ENCODE measurements at places on chromosomes 11 and 22.

DNA sequence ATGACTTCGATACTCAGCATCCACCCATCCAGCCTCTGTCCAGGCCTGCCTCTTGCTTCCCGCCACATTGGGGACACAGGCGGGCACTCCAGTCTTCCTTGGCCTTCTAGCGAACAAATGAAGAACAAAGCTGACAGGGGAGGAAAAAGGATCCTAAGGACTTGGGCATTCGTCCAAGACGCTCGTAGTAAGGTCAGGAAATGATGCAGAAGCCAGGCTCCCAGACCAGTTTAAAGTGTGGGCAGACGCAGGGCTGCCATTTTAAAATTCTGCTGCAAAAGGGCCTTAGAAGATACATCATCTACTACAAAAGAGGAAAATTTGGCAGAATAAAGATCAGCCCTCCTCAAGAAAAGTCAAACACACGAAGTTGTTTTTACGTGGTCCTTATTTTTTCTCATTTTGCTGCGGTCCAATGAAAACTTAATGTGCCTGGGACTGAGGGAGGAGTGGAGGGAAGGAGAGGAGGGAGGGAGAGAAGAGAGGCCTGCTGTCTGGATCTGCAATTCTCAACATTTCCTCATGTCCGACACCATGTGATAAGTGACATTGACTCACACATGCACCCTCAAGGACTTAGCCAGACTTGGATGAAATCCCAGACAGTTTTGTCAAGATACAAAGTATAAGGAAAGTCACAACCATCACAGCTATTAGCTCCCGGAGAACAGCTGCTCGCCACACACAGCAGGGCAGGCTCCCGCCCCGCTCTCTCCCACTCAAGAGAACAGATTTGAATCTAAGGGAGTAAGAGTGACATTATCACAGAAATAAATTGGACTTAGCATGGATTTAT is 5.7 kb downstream of the DNAL4 start:
- DNase-seq: peak; percentile 72

DNA sequence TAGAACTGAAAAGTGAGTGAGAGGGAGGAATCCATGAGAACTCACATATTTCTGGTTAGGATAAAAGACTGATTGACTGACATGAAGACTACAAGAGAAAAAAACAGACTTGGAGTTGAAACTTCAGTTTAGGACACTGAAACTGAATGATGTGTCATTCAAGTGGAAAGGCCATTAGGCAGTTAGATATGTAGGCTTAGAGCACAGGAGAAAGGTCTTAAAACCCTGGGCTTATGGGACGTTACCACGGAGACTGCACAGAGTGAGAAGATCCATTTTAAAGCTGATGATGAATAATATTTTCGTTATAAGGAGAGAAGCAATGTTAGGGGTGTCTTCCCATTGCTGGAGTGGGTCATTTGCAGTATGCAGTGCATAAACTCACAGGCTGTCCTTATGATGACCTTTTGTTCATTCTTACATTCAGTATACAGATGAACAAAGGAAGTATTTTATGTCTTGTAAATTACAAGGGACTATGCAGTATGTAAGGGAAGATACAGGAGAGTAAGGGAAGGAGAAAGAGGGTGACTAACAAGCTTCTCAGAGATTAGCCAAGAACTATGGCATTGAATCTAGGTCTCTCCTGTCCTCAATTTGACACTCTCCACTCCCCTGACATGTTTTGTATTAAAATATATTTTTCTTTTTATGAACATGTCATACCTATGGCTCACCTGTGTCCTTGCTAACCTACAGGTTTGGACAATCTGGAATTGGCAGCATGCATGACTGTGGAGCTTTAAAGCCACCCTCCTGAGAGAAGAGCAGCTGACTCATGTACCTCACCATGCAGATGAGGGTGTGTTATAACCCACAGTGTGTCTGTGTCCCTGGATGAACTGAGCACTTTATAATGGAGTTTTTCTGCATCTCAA is 63.7 kb downstream of the MAML2 start:
- DNase-seq: no peak

GRCh38 chr22:30289980-30290313 is 642 bp upstream of the CASTOR1 start:
- no peak for DNase-seq

DNA sequence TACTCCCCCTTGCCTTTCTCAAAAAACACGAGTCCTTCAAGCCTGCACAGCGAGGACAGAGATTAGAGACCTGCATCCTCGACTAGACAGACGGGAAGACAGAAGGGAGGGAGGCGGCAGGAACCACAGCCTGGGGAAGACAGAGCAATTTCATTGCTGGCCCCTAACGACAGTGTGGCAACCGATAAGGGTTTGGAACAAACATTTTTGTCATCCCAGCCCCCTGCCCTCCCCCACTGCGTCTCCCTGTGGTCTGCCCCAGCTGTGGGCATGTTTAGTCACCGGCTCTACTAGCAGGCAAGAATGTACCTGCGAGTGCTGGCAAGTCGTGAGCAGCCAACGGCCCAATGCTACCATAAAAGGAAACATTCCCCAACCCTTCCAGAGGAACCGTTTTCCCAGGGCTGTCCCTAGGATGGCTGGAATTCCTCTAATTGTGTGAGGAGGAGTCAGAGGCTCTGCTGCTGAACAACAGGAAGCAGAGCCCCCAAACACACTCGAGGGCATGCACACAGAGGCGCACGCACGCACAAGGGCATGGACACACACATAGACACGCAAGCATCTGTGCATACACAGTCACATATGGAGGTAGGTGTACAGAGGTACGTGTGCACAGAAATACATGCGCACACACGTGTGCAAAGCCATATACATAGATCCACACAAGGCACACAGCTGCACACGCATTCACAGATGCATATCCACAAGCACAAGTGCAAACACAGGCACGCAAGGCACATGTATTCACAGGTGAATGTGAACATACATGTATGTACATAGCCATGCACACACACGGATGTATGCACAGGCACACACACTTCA is 58.3 kb downstream of the MYH9 start:
- no peak for DNase-seq

All from pons (tissue), 1 donor.